ENCODE measurements at places on chromosomes 6 and 20. TPM values are rescaled to one million over a fixed set of nuclear protein-coding genes. Genes with fewer than 3 reads are reported as not detected.

GRCh38 chr6:167474725-167475124 lies 149.8 kb downstream of the TTLL2 start:
- DNase-seq = no peak

GRCh38 chr6:143746202-143747119 lies 68.7 kb downstream of the PHACTR2 start:
- DNase-seq = no peak

- peak; percentile 99 for DNase-seq
Measured at GRCh38 chr6:20401205-20402091, at the start of gene E2F3. Gene E2F3, plus strand, starts transcription at chr6:20401879. Its CDS starts 354 bp downstream, at chr6:20402233.

- no peak for DNase-seq
Measured at GRCh38 chr6:37608587-37608986, 89.1 kb downstream of the MDGA1 start.

- DNase-seq = no peak
Measured at GRCh38 chr6:132929141-132929540, 114.8 kb downstream of the RPS12 start.

GRCh38 chr20:3090565-3090964 lies 6.0 kb upstream of the AVP start:
- no peak for DNase-seq

DNA sequence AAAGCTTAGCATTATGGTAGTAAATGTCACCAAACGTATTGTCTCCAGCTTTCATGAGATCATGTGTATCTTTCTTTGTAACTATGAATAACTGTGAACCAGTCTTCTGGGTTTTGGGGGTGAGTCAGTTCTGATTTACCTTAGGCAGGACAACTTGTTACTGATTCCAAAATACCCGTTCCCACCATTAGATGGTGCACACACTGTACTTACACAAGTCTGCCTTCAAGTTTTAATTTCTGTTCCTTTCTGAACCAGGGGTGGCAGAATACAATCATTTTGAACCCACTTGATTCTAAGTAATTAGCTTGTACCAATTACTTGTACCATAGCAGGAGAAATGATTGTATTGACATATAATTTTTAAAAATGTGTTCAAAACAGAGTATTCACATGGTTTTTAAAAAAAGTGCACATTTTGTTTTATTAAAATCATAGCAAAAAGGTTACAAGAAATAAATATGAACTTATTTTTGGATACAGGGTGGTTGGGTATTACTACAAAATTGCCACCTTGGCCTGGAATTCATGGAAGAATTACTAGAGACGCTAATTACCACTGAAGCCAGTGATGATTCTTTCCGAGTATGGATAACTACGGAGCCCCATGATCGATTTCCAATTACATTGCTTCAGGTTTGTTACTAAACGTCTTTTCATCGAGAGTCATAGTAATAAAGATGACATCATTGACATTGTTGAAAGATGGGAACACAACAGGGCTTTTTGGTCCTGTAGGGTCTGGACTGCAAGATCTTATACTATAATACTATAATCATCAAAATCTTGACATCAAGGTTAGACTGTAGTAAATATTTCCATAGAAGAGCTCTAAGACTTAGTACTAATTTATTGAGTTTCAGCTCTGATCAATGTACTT lies 75.2 kb upstream of the GLP1R start:
- peak; percentile 14 for DNase-seq

GPX6 gene
- polyA plus RNA-seq = not detected

ADAT2 gene
- polyA plus RNA-seq = 12.4 TPM

DNA sequence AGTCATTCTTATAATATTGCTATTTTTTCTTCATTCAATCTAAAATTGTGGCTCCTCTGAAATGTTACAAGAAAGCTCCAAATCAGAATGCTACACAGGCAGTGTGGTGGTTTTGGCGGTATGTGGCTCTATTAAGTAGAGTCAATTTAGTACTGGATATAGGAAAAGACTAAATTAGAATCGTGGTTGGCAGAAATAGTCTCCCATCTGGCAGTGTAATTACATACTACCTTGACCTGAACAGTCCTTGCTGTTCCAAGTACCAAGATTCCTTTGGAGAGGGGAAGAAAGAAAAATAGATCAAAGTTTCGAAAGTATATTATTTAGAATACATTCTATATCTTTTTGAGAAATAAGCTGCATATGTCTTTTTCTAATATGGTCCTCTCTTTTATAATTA lies 78.2 kb downstream of the C6orf118 start:
- no peak for DNase-seq

GRCh38 chr20:18055261-18055660 lies 2.5 kb downstream of the OVOL2 start:
- no peak for DNase-seq

DNA sequence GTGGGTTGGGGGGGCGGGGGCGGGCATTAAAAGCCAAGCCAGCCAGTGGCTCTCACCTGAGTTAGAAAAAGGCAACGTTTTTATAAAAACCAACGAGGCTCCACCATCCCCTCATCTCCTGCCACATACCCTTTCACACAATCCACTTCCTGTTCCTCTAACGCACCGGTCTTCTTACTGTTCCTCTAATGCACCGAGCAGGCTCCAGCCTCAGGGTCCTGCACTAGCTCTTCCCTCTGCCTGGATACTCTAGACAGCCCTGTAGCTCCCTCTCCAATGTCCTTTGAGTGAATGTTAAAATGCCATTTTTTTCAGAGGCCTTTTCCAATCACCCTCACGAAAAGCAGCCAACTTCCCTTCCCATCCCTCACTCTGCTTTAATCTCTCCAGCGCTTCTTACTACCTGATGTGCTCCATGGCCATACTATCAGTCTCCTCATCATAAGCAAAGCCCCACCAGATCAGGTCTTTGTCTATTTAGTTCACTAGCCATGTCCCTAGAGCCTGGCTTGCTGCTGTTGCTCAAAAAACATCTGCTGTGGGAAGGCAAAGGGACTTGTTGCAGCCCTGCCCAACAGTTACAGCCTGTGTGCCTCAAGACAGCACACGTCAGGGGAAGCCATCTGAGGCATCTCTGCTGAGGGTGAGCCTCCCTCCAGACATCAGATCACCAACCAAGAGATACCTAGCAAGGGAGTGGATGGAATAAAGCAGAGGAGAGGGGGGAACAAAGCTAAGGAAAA lies 3.9 kb downstream of the FKBP1A start:
- DNase-seq = no peak

GRCh38 chr6:3882431-3882830 lies 33.3 kb downstream of the FAM50B start:
- DNase-seq = no peak

WFDC10B gene
- not detected for polyA plus RNA-seq
